ENCODE measurements at places on chromosomes 5 and 9.

GRCh38 chr9:2824564-2824963 lies 19.3 kb downstream of the PUM3 start:
- DNase-seq: no peak

DNA sequence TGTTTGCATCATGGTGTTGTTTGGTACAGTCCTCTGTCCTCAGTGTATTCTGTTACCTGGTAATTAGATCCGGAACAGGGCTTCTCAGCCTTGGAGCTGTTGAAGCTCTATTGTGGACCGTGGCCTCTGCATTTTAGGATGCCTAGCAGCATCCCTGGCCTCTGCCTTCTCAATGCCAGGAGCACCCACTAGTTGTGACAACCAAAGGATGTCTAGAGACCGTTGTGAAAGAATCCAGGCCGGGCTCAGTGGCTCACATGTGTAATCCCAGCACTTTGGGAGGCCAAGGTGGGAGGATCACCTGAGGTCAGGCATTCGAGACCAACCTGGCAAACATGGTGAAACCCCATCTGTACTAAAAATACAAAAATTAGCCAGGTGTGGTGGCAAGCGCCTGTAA lies 159.6 kb downstream of the CACNA1B start:
- no peak for DNase-seq

DNA sequence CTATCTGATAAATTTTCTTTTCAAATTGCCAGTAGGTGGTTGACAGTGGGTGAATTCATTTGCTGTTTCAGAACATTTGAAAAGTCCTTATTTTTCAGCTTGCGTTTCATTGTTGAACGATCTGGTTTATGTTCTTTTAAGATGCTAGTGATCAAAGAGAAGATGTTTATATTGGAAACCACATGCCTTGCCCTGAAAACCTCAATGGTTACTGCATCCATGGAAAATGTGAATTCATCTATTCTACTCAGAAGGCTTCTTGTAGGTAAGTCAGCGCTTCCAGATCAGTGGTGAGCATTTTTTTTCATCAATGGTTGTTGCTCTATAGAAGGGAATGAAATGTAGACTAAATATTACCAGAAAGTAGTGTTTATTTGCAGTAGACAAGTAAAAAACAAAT lies 16.6 kb upstream of the CAVIN4 start:
- DNase-seq: no peak

GRCh38 chr5:180282281-180282680 lies 9.6 kb downstream of the MAPK9 start:
- DNase-seq: no peak

DNA sequence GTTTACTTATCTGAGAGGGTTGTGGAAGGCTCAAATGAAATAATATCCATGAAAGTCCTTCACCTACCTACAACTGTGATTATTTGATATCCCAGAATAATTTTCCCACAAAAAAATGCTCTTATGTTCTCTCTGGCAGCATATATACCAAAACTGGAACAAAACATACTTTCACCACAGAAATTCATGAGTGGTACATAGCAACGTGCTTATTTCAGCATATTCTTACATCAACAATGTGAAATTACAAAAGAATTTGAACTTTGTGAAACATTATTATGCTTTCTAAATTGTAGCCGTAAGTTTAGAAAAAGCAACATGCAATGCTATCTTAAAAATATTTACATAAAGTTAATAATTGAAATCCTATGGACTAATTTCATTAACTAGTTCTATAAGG lies 137.1 kb downstream of the GABRB2 start:
- no peak for DNase-seq
